ENCODE measurements at places on chromosomes 1 and 21.

DNA sequence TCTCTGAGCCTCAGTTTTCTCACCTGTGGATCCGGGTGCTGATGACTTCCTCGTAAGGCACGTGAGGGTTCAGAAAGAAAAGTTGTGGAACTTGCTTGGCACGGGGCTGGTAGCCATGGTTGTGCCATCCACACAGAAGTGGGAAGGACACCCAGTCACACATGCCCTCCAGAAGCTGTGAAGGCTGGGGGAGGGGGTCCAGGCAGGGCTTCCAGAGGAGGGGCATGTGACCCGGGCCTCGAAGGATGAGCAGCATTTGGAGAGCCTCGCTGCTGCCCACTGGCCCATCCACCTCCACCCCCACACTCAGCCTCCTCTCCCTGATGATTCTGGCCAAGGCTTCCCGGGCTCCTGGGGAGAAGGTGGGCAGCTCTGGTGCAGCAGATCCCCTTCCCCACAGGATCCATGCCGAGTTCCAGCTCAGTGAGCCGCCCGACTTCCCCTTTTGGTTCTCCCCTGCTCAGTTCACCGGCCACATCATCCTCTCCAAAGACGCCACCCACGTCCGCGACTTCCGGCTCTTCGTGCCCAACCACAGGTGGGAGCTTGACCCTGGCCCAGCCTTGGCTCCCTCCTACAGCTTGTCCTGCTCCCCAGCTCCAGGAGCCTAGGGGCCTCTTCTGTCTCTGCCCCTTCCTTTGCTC lies 9.4 kb downstream of the SELENON start:
- no peak for DNase-seq

DNA sequence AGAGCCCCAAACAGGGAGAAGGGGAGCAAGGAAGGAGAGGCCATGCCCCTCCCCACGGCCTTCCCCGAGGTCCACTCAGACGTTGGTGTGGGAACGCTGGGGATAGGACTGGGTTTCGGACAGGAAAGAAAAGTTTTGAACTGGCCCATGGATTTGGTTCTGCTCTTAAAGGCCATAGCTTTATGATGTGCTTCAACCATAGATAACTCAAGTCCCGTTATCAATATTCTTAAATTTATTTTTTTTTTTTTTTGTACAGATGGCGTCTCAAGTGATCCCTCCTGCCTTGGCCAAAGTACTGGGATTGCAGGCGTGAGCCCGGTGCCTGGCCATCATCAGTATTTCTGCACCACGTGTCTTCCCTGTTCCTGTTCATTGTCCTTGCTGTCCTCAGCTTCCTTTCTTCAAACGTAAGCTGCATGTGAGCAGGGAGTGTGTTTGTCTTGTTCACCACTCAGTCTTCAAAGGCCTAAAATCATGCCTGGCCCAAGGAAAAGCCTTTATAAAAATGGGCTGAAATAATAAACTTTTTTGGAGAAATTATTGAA lies 820 bp upstream of the KRTAP10-1 start:
- no peak for DNase-seq

DNA sequence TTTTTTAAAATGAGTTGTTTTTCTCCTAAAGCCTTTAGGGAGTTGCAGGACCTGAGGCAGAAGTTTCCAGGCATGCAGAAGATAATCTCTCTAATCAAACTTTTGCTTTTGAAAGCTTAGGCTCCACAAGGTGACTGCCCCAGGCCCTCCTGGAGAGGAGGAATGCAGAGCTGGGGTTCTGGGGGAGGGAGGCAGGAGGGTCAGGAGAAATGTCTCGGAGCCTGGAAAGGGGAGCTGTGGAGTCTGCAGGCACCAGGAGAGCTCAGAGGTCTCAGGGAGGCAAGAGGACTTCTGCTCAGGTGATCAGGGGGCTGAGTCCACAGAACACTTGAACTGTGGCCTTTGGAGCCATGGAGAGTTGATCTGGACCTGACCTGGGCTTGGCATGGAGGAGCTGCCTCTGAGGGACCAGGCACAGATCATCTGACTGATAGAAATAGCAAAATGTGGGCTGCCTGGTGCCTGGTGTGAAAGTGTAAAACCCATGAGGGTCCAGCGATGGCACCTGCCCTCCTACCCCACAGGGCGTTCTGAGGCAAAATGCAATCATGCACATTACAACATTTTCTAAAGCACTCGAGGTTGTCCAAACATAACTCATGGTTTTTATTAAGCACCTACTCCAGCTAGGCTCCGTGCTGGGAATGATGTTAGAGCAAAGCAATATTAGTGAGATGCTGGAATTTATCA lies 10.0 kb upstream of the ABCG1 start:
- DNase-seq, result no peak

DNA sequence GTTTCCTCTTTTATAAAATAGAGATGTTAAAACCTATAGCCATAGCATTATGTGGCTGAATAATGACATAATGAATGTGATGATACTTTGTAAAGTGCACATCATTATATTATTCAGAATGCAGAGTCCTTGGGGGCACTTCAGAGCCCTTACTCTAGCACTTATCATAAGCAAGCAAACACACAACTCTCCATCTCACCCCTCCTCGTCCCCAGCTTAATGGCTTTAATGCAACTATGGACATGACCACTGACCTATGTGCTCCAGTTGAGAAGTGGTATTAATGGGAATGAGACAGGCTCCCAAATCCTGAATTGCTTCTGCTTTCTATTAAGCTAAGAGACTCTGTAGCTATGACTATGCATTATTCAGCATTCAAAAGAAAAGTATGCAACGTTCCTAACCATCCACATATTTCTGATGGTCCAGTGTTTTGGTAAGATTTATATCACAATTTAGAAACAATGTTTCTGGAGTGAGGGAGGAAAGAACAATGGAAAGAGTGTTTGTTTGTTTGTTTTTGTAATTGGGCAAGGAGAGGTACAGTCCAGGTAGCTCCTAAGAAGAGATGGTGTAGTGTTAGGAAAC lies 194.0 kb upstream of the PLXNA2 start:
- DNase-seq, result no peak

GRCh38 chr1:55720261-55720660 lies 505.1 kb upstream of the USP24 start:
- no peak for DNase-seq

DNA sequence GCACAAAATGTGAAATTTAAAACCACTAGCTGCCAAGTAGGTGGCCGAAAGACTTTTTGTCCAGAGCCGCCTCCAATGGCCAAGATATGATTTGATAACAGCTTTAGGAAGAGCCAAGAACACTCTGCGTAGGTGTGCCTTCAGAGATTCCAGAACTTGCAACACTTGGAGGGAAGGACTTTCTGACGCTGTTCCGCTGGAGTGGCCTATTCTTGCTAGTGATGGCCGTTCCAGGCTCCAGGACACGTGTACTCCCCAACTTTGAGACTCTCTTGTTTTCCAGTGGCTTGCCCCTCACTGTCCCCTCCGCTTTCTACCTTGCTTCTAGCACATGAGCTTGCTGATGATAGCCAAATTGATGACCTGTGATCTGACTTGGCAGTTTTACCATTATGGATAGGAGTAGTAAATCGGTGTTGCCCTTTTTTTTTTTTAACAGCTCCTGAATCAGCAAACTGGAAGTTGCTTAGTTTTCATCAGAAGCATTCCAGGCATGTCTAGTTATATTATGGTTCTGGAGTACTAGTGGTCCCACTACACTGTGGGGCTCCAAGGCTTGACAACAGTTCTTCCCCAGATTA lies 1.0 kb downstream of the PRDX6 start:
- DNase-seq, result peak; percentile 24

DNA sequence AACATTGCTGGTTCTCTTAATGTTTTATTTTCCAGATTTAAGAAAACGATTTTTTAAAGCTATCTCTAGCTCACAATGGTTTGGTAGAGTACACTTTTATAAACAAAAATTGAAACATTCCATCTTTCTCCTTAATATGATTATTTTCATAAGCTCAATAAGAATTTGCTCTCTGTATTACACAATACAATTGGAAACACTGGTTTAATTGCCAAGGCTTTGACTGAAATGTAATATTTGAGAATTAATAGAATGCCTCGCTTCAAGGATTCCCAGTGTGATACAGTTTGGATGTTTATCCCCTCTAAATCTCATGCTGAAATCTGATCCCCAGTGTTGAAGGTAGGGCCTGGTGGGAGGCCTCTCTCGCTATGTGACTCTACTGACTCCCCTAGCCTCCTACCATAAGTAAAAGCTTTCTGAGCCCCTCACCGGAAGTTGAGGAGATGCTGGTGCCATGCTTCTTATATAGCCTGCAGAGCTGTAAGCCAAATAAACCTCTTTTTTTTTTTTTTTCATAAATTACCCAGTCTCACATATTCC lies 67.4 kb downstream of the DDAH1 start:
- no peak for DNase-seq

DNA sequence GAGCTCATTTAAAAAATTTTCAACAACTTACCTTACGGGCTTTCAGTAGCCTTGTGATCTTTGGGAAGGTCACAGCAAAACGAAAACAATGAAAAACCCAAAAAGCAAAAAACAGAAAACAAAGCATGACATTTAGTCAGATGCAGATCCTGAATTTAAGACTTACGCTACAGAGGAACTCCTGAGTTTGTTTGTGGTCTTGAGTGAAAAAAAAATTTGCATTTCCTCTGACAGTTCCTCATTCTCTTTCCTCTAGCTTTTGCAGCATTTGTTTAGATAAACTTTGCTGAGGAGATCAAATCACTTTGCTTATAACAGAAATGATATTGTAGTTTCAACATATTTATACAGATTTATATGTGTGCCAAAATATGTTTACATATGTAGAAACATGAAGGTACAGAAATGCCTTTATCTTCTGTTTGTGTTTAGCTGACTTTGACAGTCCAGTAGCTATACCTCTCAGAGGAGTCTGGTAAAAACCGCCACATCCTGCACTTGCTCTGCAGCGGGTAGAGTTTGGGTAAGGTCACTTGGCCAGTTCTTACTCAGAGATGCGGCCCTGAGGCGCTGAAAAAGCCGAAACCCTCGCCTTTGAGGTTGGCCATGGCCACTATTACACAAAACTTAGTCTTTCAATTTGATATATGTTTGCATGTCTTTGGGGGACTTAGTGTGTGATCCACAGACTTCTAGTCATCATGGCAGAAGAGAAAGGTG lies 142.5 kb downstream of the TNR start:
- no peak for DNase-seq

DNA sequence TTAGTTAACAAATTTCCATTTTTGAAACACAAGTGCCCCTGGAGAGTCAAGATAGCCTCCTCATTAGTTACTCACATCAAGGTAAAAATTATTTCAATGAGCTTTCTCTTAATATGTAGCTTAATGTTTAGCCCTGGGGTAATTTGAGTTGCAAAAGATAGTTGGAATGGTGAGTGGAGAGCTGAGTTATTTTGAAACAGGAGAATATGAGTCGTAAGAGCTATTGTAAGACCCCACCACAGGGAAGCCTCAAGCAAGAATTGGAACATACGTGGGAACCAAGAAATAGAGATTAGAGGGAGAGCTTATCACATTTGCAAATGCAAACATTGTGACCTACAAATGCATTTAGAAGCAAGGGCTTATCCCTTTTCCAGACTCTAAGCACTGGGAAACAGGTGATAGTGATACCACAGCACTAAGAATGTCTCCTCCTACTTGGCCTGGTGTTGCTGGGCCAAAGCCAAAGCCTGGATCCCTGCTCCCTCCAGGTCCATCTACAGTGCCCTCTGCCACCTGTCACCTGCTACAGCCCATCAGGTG lies 635.1 kb downstream of the PTPRC start:
- DNase-seq, result no peak

DNA sequence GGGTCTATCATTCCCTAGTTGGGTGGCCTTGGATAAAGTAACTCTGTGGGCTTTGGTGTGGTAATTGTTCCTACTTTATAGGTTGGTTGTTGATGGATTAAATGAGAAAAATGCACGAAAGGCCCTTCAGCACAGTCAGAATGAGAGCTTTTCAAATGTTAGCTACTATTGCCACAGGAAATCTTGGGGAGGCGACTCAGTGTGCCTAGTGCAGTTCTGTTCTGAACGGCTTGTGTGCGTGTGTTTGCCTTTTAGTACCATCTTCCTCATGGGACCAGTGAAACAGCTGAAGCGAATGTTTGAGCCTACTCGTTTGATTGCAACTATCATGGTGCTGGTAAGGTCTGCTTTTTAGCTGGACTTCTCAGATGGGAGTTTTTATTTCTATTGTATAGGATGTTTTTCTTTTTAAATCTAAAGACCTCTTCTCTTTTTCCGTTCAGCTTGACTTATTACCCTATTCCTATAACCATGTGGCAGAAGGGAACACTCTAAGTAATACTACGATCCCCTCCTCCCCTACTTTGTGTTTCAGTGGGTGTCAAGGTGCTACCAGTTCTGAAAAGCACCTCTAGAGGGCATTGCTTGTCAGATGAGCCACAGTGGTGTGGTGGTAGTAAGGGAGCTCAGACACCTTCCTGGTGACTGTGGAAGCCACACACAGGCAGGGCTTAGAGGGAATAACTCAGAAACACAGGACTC lies 9.2 kb downstream of the SFT2D2 start:
- peak; percentile 56 for DNase-seq

DNA sequence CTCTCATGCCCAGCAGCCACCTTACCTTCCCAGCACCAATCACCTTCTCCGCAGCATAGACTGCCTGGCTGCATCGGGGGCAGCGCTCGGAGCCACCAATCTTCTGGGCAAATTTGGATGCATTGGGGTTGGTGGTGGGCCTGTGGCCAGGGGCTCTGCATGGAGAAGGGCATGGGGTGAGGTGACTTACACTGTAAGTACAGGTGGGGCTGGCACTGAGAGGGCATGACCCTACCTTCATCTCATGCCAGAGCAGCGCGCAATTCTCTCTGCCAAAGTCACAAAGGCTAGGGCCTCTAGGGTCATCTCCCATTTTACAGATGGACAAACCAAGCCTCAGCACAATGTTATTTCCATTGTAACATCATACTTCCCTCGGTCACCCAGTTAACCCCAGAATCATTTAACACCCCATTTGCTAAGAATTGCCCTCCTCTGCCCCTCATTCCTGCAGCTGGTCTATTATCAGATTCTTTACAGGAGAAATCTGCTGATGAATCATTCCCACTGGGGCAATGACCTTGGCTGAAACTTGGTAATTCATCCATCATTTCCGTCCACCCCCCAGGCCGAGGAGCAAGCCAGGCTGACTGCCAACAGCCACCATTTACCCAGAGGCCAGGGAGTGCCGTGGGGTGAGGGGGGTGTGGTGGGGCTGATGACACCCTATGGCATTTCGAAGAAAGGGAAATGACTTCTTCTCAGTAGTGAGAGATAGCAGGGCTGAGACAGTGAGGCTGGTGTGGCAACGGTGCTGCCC lies 17.9 kb downstream of the CSRP1 start:
- DNase-seq, result no peak

GRCh38 chr1:100400404-100400803 lies 48.1 kb downstream of the CDC14A start:
- peak; percentile 37 for DNase-seq

DNA sequence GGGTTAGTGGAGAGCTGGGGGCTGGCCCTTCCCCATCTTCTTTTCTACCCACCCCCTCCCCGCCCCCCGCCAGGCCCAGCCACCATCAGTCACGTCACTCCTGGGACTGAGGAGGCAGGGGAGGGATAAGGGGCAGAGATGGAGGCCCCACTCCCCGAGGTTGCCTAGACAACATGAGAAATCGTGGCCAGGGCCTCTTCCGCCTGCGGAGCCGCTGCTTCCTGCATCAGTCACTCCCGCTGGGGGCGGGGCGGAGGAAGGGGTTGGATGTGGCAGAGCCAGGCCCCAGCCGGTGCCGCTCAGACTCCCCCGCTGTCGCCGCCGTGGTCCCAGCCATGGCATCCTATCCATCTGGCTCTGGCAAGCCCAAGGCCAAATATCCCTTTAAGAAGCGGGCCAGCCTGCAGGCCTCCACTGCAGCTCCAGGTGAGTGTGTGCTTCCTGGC lies 1.2 kb downstream of the AMPD2 start:
- peak; percentile 88 for DNase-seq

- DNase-seq, result peak; percentile 16
These were observed 34.8 kb upstream of the HOOK1 start for GRCh38 chr1:59779949-59780348.

Measured in HepG2 (cell line).